Spleen (tissue), 13 donors: ENCODE measurements at places on chromosomes 7 and 10. TPM values are rescaled to one million over a fixed set of nuclear protein-coding genes. Genes with fewer than 3 reads are reported as not detected.

The ST8SIA6 gene
- not detected for polyA plus RNA-seq

The COL13A1 gene
- polyA plus RNA-seq = 10.4 TPM

The AS3MT gene
- 6.3 TPM for polyA plus RNA-seq

The CELF2 gene
- 19.5 TPM for polyA plus RNA-seq

The WEE2 gene
- not detected for polyA plus RNA-seq

DNA sequence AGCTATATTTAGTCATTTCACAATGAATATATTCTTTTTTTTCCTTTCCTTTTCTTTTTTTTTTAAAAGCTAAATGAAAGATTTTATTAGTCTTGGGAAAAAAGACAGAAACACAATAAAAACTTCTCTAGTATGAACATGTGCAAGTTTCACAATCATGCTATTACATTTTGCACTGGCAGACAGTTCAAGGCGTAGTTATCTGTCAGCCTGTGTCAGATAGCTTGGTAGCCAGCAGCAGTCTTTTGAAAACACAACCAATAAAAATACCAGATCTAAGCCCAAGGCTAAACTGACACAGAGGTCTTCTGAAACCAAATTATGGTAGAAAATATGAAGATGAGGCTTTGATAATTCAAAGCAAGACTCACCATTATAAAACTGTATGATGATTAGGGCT, 205.8 kb upstream of the TEX47 start:
- H3K36me3 ChIP-seq = no peaks in the 10 kb centered on the region
- H3K27me3 ChIP-seq = no peaks in the 10 kb centered on the region
- no peak for DNase-seq
- no peak overlapping the region for H3K27ac ChIP-seq

DNA sequence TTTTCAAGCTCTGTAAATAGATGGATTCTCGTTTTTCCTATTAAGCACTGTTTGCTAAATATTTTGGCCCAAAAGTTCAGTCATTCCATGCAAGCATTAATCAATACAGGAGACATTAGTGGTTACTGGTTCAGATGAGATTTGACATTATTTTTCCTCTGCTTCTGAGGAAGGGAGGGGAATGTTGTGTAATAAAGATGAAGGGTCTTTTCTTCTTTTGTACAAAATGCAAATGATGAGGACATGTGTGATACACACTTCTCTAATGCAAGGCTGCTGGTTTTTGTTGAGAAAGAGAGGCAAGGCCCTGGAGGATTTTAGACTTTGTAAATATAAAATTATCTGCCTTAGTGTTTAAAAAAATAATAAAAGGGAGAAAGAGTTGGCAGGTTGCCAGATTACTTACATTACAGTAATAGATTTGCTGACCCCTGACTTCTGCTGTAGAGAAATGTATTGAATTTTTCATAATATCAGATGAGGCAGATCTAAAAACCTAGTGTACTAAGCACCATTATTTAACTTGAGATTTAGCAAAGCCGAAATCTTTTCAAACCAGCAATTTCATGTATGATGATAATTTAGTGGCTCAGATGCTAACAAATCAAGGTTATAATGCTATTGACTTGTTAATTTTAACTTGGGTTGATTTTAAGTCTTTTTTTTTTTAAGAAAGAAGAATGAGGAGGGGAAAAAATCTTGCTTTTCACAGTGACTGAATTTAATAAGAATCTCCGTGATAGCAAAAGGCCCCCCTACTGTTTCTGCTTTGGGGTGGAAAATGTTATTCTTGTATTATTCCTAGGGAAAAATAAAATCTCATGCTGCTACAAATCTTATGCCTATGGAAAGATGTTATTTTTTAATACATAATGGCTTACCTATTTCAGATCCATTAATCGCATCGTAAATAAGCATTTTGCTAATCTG, 180.1 kb downstream of the ARID5B start:
- H3K36me3 ChIP-seq = peaks cover 5% of the 10 kb centered on the region
- no peaks in the 10 kb centered on the region for H3K27me3 ChIP-seq
- no peak for DNase-seq
- H3K4me3 ChIP-seq = no peak overlapping the region
- peaks cover 33% of the 10 kb centered on the region for H3K4me1 ChIP-seq
- peak overlapping the region; percentile 82 for H3K27ac ChIP-seq

GRCh38 chr7:45567713-45568112, 6.5 kb upstream of the ADCY1 start:
- H3K4me1 ChIP-seq = no peaks in the 10 kb centered on the region
- no peak overlapping the region for H3K27ac ChIP-seq
- H3K4me3 ChIP-seq = no peak overlapping the region
- H3K36me3 ChIP-seq = no peaks in the 10 kb centered on the region
- no peak for DNase-seq

DNA sequence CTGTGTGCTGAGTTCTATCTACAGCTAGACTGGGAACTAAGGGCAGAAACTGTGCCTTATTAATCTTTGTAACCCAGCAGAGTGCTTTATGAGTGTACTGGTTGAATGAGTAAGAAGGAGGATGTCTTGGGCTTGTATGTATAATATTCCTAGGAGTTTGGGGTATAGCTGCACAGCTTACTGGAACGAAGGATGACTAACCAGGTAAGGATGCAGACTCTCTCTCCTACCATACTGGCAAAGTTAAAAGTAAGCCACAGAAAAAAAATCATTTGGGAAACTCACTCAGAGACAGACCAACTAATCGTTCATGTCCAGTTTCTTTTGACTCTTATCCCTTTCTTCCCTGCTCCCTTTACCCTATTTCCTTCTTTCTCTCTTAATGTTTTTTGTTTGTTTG, 1.4 kb upstream of the DHTKD1 start:
- DNase-seq = no peak
- H3K4me1 ChIP-seq = peaks cover 15% of the 10 kb centered on the region
- no peaks in the 10 kb centered on the region for H3K27me3 ChIP-seq
- H3K27ac ChIP-seq = no peak overlapping the region
- no peak overlapping the region for H3K4me3 ChIP-seq

GRCh38 chr7:134359787-134360432, 43.2 kb upstream of the SLC35B4 start:
- no peak for DNase-seq
- no peaks in the 10 kb centered on the region for H3K36me3 ChIP-seq
- no peak overlapping the region for H3K27ac ChIP-seq
- H3K4me1 ChIP-seq = no peaks in the 10 kb centered on the region

DNA sequence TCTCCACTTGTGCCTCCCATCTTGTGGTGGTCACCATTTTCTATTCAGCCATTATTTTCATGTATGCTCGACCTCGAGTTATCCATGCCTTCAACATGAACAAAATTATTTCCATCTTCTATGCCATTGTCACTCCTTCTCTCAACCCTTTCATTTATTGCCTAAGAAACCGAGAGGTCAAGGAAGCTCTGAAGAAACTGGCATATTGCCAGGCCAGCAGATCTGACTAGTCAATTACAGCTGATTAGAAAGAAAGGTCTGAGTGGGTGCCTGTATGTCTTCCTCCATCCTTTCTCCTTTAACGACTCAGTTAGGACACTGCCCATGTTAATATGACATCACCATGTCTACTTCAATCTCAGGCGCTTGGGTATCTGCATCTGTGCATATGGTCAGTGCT, 4.6 kb downstream of the OR6B1 start:
- no peaks in the 10 kb centered on the region for H3K27me3 ChIP-seq
- H3K4me1 ChIP-seq = no peaks in the 10 kb centered on the region
- no peak overlapping the region for H3K27ac ChIP-seq
- DNase-seq = no peak

- H3K4me3 ChIP-seq = no peak overlapping the region
- H3K27me3 ChIP-seq = no peaks in the 10 kb centered on the region
- H3K4me1 ChIP-seq = no peaks in the 10 kb centered on the region
- H3K27ac ChIP-seq = no peak overlapping the region
- no peaks in the 10 kb centered on the region for H3K36me3 ChIP-seq
These were observed 643.6 kb downstream of the SORCS3 start for GRCh38 chr10:105284476-105285215.

GRCh38 chr7:114986190-114987180, 64.6 kb downstream of the MDFIC start:
- no peak overlapping the region for H3K4me3 ChIP-seq
- no peak overlapping the region for H3K27ac ChIP-seq
- H3K27me3 ChIP-seq = no peaks in the 10 kb centered on the region
- H3K36me3 ChIP-seq = no peaks in the 10 kb centered on the region
- no peak for DNase-seq

DNA sequence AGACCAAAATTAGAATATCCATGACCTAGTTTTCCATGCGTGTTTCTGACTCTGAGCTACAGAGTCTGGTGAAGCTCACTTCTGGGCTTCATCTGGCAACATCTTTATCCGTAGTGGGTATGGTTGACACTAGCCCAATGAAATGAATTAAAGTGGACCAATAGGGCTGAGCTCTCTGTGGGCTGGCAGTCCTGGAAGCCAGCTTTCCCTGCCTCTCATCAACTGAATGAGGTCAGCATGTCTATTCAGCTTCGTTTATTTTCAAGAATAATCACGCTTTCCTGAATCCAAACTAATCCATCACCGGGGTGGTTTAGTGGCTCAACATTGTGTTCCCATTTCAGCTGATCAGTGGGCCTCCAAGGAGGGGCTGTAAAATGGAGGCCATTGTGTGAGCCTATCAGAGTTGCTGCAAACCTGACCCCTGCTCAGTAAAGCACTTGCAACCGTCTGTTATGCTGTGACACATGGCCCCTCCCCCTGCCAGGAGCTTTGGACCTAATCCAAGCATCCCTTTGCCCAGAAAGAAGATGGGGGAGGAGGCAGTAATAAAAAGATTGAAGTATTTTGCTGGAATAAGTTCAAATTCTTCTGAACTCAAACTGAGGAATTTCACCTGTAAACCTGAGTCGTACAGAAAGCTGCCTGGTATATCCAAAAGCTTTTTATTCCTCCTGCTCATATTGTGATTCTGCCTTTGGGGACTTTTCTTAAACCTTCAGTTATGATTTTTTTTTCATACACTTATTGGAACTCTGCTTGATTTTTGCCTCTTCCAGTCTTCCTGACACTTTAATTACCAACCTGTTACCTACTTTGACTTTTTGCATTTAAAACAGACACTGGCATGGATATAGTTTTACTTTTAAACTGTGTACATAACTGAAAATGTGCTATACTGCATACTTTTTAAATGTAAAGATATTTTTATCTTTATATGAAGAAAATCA, 35.5 kb downstream of the CAV1 start:
- H3K4me1 ChIP-seq = no peaks in the 10 kb centered on the region
- no peak overlapping the region for H3K4me3 ChIP-seq
- H3K36me3 ChIP-seq = no peaks in the 10 kb centered on the region
- no peak for DNase-seq
- peaks cover 9% of the 10 kb centered on the region for H3K27me3 ChIP-seq

DNA sequence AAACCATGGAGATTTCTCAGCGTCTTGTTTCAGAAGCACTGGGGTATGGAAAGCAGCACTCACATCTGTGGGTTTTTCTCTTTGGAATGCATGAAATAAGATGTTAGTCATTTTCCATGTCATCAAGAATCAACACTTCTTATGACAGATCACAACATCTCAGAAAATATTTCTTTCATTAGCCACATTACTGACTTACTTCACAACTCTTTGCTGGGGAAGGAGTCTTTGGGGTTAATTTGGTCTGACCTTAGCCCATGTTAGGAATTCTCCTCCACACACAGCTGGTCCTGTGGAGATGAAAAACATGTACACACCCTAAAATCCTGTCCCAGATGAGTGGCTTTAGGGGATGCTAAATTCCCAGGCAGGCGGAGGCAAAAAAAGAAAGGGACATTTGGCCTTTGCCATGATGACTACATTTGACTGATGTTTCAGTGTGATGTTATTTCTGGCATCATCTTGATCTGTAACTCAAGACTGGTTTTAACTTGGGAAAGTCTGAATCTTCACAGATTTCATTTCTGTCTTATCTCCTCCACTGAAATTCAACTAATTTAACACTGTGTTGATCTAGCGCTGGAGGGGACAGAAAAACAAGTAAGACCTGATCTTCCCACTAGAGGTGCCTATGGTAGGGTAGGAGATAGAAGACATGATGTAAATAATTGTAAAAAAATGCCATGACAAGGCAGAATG, 363.2 kb downstream of the PRPF18 start:
- H3K4me3 ChIP-seq = no peak overlapping the region
- H3K36me3 ChIP-seq = no peaks in the 10 kb centered on the region
- H3K4me1 ChIP-seq = peaks cover 16% of the 10 kb centered on the region
- no peaks in the 10 kb centered on the region for H3K27me3 ChIP-seq

DNA sequence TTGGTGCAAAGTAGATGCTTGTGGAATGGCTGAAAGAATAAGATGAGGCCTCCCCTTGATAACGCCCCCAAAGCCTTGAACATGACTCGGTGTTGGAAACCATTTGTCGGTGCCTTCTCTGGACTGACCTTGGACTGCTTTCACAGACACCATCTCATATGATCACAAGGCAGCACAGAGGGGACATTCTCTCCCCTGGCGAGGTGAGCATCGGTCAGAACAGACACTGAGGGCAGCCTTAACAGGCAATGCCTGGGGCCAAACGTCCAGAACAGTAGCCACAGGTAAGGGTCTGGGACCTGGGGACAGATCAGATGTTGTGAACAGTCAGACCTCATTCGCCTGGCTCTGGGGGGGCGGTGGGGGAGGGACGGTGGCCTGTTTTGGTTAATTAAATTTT, 2.8 kb upstream of the TRRAP start:
- H3K36me3 ChIP-seq = no peaks in the 10 kb centered on the region
- H3K4me1 ChIP-seq = peaks cover 34% of the 10 kb centered on the region
- peaks cover 7% of the 10 kb centered on the region for H3K27me3 ChIP-seq
- DNase-seq = peak; percentile 41
- H3K27ac ChIP-seq = no peak overlapping the region
- H3K4me3 ChIP-seq = no peak overlapping the region

GRCh38 chr10:123154092-123154710, at the start of gene BUB3:
Gene BUB3, plus strand, starts transcription at chr10:123154402. Its CDS starts 516 bp downstream, at chr10:123154918.
- peaks cover 35% of the 10 kb centered on the region for H3K36me3 ChIP-seq
- peak within 1 kb of the TSS; percentile 95 for H3K4me3 ChIP-seq
- peak within 1 kb of the TSS; percentile 94 for H3K27ac ChIP-seq
- peak; percentile 98 for DNase-seq
- peaks cover 73% of the 10 kb centered on the region for H3K4me1 ChIP-seq
- peaks cover 43% of the 10 kb centered on the region for H3K27me3 ChIP-seq

DNA sequence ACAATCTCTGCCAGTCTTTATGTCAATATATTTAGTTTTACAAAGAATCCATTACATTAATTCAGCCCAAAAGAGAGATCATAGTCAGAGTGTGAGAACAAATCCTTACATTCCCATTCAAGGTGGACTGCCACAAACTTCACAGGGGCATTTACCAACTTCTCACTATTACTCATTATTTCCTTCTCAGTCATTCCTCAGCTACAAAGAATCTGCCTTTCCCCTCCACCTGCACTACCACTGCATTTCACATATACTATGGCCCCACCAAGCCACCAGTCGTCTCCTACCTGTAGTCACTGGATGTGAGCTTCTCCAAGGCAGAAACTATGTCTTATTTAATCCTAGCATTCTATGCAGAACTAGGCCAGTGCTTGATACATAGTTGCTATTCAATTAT, 94.3 kb downstream of the USP6NL start:
- no peaks in the 10 kb centered on the region for H3K27me3 ChIP-seq
- DNase-seq = no peak
- H3K4me1 ChIP-seq = peaks cover 15% of the 10 kb centered on the region
- no peak overlapping the region for H3K4me3 ChIP-seq
- no peaks in the 10 kb centered on the region for H3K36me3 ChIP-seq
- H3K27ac ChIP-seq = no peak overlapping the region

GRCh38 chr7:118863966-118864365, 639.5 kb downstream of the ANKRD7 start:
- no peaks in the 10 kb centered on the region for H3K36me3 ChIP-seq
- H3K4me3 ChIP-seq = no peak overlapping the region
- no peaks in the 10 kb centered on the region for H3K4me1 ChIP-seq
- no peak for DNase-seq
- no peak overlapping the region for H3K27ac ChIP-seq
- no peaks in the 10 kb centered on the region for H3K27me3 ChIP-seq

GRCh38 chr7:125670926-125671572, 741.4 kb upstream of the POT1 start:
- no peak overlapping the region for H3K4me3 ChIP-seq
- H3K27me3 ChIP-seq = no peaks in the 10 kb centered on the region
- no peak overlapping the region for H3K27ac ChIP-seq
- H3K36me3 ChIP-seq = no peaks in the 10 kb centered on the region
- DNase-seq = no peak
